A549 treated with CpdA at 1 μM for 4 hours (cell line): ENCODE measurements at places on chromosomes 11 and 22. TPM values are rescaled to one million over a fixed set of nuclear protein-coding genes. Genes with fewer than 3 reads are reported as not detected.

Gene C11orf16
- total RNA-seq = not detected in 5 replicates

Gene GSTT2B
- total RNA-seq = 0.28 to 0.48 TPM (median 0.40 TPM) in 4 of 5 replicates, not detected in the other

Gene HOATZ
- total RNA-seq = not detected in 5 replicates

Gene ARHGAP8
- 1.3 to 2.6 TPM (median 1.8 TPM) in 5 replicates for total RNA-seq

Gene DEUP1
- total RNA-seq = not detected in 5 replicates

Gene BCR
- 12.4 to 18.5 TPM (median 13.9 TPM) in 5 replicates for total RNA-seq

Gene PKDREJ
- total RNA-seq = not detected in 5 replicates
